ENCODE measurements at places on chromosomes 6 and 20. TPM values are rescaled to one million over a fixed set of nuclear protein-coding genes. Genes with fewer than 3 reads are reported as not detected.

- no peak overlapping the region for H3K4me3 ChIP-seq
- no peak for DNase-seq
- no peaks in the 10 kb centered on the region for H3K4me1 ChIP-seq
- no peak overlapping the region for H3K27ac ChIP-seq
- H3K36me3 ChIP-seq: no peaks in the 10 kb centered on the region
Observed at GRCh38 chr20:63405102-63405730, 44.1 kb upstream of the CHRNA4 start.

- H3K4me3 ChIP-seq: no peak overlapping the region
- H3K4me1 ChIP-seq: no peaks in the 10 kb centered on the region
- no peak for DNase-seq
Observed at GRCh38 chr20:37365760-37366638, 20.1 kb downstream of the SRC start.

DNA sequence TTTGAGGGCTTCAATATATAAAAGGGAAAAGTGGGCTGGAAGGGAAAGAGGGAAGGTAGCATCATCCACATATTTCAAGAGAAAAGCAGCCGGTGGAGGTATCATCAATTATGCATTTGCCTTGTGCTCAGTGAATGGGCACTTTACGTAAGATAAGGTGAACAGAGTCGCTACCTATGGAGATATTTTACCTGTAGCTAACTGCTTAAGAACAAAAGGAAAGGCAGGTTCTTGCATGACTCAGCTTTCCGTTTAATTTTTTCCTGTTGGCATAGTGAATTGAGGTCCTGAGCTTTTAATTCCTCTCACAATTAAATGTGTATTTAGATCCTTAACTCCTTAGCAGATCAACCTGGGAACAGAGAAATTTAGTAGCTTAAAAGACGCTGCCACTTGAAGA lies 25.5 kb upstream of the PLCB4 start:
- no peak overlapping the region for H3K27ac ChIP-seq
- H3K27me3 ChIP-seq: no peaks in the 10 kb centered on the region
- no peak overlapping the region for H3K4me3 ChIP-seq
- DNase-seq: no peak
- no peaks in the 10 kb centered on the region for H3K4me1 ChIP-seq
- no peaks in the 10 kb centered on the region for H3K36me3 ChIP-seq

- DNase-seq: no peak
- H3K27ac ChIP-seq: no peak overlapping the region
- no peaks in the 10 kb centered on the region for H3K27me3 ChIP-seq
- no peaks in the 10 kb centered on the region for H3K36me3 ChIP-seq
Observed at GRCh38 chr6:166655713-166656229, 28.7 kb upstream of the RPS6KA2 start.

GRCh38 chr6:26003102-26003694 lies 40.6 kb downstream of the TRIM38 start:
- H3K27ac ChIP-seq: no peak overlapping the region
- no peaks in the 10 kb centered on the region for H3K27me3 ChIP-seq
- no peaks in the 10 kb centered on the region for H3K4me1 ChIP-seq
- no peaks in the 10 kb centered on the region for H3K36me3 ChIP-seq

DNA sequence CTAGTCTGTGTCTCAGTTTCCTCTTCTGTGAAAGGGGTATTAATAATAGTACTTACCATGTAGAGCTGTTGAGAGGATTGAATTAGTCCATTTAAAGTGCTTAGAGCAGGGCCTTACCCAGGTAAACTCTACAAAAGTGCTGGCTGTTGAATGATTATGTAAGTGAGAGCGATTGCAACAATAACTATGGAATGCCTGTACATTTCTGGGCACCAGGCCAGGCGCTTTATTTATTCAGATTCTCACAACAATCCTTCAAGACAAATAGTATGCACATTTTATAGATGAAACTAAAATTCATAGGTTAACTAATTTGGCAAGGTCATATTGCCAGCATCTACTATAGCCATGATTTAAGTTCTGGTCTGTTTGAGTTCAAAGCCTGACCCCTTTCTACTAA lies 78.3 kb upstream of the MMS22L start:
- no peaks in the 10 kb centered on the region for H3K27me3 ChIP-seq
- no peak overlapping the region for H3K4me3 ChIP-seq
- H3K4me1 ChIP-seq: no peaks in the 10 kb centered on the region
- no peak overlapping the region for H3K27ac ChIP-seq

DNA sequence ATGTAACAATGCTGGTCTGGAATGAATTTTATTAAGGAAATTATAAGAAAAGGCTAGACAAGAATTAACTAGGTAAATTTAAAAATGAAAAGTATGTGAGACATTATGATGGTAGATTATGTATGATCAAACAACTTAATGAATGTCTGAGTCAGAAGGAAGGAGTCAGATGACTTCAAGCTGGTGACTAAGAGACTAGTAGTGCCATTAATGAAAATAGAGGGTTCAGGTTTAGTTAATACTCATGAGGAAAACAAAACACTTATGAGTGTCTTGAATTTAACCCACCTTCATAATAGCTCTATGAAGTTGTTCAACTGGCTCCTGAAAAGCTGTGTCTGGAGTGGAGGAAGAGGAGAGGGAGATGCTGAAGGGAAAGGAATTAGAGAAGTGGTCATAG lies 256.3 kb downstream of the ADGRB3 start:
- no peak overlapping the region for H3K4me3 ChIP-seq
- no peaks in the 10 kb centered on the region for H3K36me3 ChIP-seq
- H3K4me1 ChIP-seq: no peaks in the 10 kb centered on the region
- H3K27me3 ChIP-seq: no peaks in the 10 kb centered on the region

DNA sequence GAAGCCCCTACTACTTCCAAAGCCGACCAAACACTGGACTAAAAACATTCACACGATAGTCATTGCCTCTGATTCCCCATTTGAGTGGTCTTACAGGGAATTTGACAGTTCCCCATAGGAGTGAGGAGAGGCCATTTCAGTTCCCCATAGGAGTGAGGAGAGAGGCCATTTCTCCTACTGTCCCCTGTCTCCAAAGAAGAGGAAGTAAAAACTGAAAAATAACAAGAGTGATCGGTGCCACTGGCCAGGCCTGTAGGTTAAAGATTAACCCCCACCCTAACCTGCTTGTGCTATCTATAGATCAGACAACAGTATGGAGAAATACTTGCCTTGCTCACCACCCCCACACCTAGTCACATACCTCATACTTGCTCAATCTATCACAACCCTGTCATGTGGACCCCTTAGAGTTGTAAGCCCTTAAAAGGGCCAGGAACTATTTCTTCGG lies 204.0 kb upstream of the MOCS1 start:
- H3K4me3 ChIP-seq: no peak overlapping the region
- H3K27ac ChIP-seq: no peak overlapping the region
- H3K36me3 ChIP-seq: no peaks in the 10 kb centered on the region
- no peak for DNase-seq
- H3K4me1 ChIP-seq: no peaks in the 10 kb centered on the region

DNA sequence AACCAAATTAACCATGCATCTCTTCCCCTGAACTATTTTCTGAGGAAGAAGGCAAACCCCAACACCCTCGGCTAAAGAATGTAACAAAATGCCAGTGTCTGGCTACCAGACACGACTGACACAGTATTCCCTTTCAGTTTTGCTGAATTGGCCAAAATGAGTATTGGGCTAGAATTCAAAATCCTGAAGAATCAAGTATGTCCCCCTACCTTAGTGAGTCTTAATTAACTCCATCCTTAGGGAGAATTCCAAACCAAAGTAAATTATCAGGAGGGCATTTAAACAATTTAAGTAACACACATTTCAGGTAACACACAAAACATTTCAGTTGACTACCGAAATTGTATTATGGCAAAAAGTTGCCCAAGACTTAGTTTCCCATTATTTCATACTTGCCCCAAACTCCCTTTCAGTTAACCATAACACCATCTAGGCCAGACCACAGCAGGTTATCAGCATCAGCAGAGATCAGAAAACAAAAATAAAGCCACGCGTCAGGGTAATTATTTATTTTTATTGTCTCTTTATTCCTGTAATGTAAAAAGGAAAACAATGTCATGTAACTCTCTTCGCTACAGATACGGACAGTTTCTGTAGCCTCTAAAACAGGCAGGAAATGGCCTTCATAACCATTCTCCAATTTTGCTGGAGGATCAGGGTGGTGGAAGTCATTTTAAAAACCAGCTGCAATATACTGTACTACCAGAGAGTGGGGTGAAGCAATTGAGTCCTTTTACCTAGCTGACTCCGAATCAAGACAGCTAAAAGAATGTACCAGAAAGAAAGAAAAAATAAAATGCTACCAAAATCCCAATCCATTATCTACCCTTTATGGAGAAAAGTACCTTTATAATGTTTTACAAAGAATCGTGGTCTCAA lies 1.9 kb downstream of the SNX5 start:
- H3K36me3 ChIP-seq: no peaks in the 10 kb centered on the region
- peak overlapping the region; percentile 98 for H3K27ac ChIP-seq
- peak overlapping the region; percentile 96 for H3K4me3 ChIP-seq
- no peaks in the 10 kb centered on the region for H3K4me1 ChIP-seq
- no peak for DNase-seq

DNA sequence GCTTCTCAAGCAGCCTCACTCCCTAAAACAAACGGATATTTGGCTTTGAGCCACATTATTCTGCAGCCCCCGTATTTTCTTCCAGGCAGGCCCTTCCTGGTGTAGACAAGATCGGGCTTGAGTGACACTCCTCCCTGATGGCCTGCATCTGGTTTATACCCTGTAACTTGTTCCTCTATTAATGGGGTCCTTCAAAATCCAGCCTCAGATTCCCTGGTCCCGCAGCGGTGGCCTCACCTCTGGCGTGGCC lies 375 bp upstream of the TMEM14C start:
- DNase-seq: no peak
- no peaks in the 10 kb centered on the region for H3K36me3 ChIP-seq
- peak overlapping the region; percentile 80 for H3K27ac ChIP-seq
- H3K4me3 ChIP-seq: peak overlapping the region; percentile 60
- H3K27me3 ChIP-seq: no peaks in the 10 kb centered on the region

DNA sequence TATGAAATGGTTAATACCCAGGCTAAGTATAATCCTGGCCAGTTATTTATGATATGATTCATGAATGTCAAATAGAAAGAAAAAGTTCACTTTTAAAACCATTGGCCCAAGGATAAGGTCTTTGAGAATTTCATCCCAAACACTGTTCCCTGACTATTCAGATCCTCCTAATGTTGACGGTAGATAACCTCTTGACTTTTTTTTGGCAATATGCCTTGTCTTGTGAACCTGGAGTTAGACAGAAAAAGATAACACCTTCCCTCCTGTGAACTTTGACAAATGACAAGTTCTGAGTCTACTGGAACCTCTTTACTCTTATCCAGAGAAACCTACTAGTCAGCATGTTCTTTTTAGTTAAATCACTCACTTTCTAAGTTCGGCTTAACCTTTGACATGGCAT lies 166.8 kb upstream of the PREP start:
- no peaks in the 10 kb centered on the region for H3K27me3 ChIP-seq
- H3K4me1 ChIP-seq: no peaks in the 10 kb centered on the region
- H3K36me3 ChIP-seq: no peaks in the 10 kb centered on the region
- H3K27ac ChIP-seq: no peak overlapping the region
- no peak for DNase-seq

DNA sequence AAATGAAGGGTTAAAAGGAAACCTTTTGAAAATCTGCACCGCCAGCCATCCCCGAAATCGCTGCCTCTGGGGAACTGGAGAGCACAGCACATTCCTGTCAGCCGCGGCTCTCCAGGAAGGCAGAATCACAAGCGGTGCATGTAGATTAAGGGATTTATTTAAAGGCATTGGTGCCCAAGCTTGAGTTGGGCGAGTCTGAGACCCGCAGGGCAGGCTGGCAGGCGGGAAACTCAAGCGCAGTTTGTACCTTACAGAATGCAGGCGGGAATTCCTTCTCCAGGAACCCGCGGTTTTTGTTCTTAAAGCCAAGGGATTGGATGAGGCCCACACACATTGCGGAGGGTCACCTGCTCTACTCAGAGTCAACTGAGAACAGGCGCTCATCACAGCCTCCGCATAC lies 10.8 kb downstream of the GPR31 start:
- no peaks in the 10 kb centered on the region for H3K36me3 ChIP-seq
- no peaks in the 10 kb centered on the region for H3K4me1 ChIP-seq
- DNase-seq: no peak
- H3K4me3 ChIP-seq: no peak overlapping the region
- H3K27ac ChIP-seq: no peak overlapping the region
- H3K27me3 ChIP-seq: no peaks in the 10 kb centered on the region

DNA sequence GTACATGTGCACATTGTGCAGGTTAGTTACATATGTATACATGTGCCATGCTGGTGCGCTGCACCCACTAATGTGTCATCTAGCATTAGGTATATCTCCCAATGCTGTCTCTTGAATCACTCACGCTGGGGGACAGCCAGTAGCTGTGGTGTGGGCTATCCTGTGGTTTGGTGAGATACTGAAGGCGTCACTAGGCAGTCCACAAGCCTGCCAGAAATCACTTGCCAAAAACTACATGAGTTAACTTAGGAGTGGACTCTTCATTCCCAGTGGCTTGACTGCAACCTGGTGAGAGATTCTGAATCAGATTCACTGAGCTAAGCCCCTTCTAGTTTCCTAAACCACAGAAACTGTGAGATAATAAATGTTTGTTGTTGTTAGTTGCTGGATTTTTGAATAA lies 191.3 kb downstream of the TSHZ2 start:
- H3K36me3 ChIP-seq: no peaks in the 10 kb centered on the region
- H3K27ac ChIP-seq: no peak overlapping the region
- H3K4me3 ChIP-seq: no peak overlapping the region
- no peak for DNase-seq
- H3K27me3 ChIP-seq: no peaks in the 10 kb centered on the region
- no peaks in the 10 kb centered on the region for H3K4me1 ChIP-seq

The NKAPL gene
- 0.14 TPM for total RNA-seq

The TREML4 gene
- not detected for total RNA-seq

The SNAI1 gene
- total RNA-seq: 7.4 TPM

The MARCKS gene
- 96.2 TPM for total RNA-seq

The RIMS1 gene
- total RNA-seq: 9.7 TPM

The EFHC1 gene
- 19.4 TPM for total RNA-seq

All from prostate gland (tissue), 2 donors.